NCI-H2171 (cell line): ENCODE measurements at places on chromosomes 7 and 10.

GRCh38 chr10:130621231-130621775 lies 485.1 kb downstream of the GLRX3 start:
- DNase-seq: no peak

DNA sequence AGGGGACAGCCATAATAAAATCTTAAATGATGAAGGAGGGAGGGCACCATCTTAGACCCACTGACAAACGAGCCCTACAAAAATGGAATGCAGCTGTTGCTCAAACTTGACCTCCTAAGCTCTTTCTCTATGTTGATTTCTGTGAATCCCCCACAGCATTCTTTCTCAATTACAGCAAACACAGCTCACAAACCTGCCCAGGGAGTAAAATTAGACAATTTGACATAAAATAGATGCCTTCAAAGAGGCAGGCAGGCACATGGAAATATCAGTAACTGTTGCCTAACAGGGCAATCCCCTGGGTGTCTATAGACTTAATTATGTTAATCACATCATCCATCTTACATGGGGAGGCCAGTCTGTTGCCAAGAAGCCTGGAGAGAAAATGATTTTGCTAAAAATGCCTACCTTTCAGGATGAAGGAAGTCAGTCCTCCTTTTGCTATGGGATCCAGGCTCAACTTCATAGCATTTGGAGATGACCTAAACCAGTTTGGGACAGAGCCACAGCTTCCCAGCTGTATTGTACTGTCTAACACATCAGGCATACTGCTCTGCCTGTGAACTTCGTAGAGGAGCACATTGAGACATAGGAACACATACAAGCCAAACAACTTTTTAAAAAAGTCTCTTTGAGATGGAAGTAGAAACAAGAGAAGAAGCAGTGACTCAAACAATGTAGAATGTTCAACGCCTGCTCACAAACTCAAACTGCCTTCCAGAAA lies 1177.4 kb downstream of the SORCS1 start:
- no peak for DNase-seq

DNA sequence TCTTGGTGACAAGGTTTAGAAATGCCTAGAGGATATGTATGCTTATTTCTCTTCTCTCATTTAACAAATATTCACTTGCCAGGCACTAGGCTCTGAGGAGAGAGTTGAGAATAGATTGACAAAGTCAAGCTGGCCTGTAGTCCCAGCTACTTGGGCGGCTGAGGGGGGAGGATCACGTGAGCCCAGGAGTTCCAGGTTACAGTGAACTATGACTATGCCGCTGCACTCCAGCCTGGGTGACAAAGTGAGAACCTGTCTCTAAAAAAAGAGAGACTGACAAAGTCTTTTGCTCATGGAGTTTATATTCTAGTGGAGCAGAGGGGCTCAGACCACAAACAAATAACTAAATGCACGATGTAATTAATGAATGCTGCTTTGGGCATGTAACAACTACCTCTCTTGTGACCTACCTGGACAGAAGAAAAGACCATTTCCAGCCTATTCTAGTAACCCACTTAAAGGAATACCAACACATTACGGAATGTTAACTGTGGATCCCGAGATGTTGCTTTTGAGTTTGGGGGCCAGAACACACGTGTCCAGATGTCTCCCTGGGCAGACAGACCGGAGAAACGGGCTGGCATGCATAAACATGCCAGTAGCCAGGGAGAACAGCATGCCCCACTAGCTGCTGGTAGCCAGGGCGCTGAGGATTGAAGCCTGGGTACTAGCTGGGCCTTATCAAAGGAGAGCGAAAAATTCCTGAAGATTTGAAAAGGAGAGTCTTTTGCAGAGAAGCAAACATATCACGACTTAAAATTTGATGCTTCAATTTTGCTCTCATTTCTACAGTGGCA lies 2.6 kb upstream of the BMPR1A start:
- no peak for DNase-seq

DNA sequence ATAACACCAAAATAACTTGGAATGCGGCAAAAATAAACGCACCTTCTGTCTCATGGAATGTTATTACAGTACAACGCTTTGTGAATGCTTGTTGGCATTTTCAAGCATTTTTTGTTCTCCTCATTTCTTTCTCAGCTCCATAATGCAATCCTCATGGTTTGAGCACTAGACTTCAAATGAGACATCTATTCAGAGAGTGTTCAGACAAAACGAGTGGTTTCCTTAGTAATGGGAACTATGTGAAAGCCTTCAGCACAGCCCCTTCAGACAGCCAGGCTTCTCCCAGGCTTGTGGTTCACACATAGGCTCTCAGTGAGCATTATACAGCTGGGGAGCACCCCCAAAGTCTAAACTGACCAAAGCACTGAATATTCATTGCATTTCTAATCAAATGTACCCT lies 8.6 kb upstream of the LRRN3 start:
- DNase-seq: no peak

DNA sequence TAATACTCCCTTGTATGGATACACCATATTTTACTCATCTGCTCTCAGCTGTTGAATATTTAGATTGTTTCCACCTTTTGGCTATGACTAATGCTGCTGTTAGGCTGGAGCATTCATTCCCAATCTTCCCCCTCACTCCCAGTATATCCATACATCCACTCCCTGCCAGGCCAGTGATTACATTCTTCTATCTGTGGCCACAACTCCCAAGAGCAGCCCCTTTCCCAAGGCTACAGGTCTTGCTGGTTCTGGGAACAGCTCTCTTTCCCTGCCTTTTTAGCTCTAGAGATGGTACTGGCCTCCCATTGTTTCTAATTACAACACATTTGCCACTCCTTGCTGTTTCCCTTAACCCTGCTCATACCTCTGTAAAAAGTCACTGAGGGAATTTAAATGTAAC lies 28.2 kb downstream of the SFR1 start:
- DNase-seq: no peak

- no peak for DNase-seq
These were observed 5.4 kb downstream of the COBL start for GRCh38 chr7:51311166-51311565.

DNA sequence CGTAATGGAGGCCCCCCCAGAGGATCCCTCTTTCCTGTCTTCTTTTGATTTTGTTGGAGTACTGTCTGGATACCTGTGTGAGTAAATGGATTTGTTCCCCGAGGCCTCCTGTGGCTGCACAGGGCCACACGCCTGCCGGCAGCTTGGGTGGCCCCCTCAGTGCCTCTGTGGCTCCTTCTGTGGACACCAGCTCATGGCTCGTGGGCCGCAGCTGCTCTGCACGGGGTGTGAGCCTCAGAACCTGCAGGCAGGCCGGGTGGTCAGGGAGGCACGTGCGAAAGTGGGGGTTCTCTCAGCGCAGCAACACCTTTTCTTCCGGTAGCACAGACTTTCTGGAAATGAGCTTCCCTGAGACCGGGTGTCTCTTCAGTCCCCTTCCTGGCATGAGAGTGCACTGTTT lies 70.3 kb downstream of the WDR37 start:
- DNase-seq: no peak

DNA sequence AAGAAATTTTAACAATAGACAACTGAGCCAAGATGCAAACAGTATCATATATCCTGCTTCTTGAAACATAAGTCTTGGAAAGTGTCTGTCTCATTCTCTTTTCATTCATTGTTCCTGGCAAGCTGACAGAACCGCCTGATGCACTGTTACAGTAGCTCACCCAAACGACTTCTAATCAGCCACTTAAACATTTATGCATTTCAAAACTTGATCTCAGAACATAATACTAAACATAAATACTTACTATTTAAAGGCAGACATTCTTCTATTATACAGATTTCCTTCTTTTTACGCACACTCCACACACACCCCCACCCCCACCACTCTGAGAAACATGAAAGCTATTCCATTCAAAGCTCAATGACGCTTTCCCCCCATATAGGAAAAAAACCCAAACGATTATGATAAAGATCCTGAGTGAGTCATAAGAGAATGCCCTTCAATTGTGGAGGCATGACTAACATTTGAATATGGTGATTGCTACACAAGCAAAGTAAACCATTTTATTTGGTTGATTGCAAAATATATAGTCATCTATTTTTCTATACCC lies 30.5 kb downstream of the SHTN1 start:
- no peak for DNase-seq

GRCh38 chr7:32020551-32021159 lies 49.6 kb downstream of the PDE1C start:
- DNase-seq: no peak

DNA sequence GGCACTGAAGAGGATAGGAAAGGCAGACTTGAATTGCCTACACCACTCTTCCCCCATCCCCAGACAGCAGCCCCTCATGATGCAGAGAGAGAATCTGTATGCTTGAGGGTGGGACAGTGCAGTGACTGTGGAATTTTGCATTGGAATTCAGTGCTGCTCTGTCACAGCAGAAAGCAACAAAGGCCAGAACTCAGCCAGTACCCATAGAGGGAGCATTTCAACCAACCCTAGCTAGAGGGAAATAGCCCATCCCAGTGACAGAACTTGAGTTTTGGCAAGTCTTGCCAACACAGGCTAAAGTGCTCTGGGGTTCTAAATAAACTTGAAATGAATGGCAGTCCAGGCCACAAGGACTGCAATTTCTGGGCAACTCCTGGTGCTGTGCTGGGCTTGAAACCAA lies 80.4 kb downstream of the TES start:
- DNase-seq: no peak

DNA sequence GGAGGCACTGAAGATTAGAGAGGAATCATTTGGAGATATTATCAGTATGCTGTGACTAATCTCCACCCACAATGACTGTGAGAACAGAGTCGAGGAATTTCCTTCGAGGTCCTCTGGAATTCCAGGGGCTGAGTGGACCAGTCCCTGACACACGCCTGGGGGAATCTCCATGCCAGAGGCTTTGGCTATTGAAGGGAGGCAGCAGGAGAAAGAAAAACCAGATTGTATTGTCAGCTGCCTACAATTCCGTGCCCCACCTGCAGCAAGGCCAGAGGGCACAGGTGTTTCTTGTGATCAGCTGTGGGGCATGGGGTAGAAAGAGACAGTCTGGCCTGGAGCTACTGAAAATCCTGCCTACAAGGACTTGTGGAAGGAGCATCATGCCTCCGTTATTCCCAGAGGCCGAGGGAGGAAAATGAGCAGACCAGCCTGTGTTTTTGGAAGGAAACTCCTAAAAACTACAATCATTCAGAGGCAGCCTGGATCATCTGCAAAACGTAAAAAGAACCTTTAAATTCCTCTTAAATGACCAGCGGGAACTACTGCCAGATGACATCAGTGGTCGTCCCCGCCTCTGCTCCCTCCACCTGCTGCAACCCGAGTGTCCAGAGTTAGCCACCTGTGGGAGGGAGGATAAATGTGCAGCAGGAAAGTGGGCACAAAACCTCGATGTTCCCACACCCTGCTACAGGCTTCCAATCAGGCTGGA lies 25.4 kb upstream of the ANK3 start:
- DNase-seq: no peak

DNA sequence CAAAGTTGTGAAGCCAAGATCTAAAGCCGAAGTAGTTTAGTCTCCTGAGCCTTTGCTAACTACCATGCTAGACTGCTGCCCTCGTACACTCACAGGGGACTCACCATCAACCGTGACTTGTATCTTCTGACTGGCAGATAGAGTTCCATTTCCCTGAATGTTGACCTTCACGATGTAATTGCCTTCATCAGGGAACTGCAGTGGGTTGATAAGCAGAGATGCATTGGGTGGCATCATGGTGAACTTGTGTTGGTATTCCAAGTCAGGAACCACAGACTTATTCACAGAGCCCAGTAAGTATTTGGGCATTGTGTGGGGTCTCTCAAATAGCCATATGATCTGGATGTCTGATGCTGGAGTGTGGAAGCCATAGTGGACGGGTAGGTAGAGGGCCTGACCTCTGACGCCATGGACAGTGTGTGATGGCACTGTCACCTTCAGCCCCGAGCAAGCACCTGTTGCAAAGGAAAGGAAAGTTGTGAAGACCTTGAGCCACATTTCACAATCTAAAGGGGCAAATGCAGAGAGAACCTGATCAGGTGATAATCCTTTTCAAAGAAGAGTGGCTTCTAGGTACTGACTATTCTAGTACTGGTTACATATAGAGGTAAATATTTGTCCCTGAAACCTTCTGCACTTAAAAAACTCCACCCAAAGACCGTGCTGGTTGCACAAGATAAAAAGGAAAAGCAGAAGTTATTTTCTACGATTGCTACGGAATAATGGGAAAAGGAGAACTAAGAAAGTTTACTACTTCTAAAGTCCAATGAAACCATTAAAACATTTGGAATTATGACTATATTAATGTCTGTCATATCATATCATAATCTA lies 7.1 kb downstream of the HEPACAM2 start:
- DNase-seq: no peak

DNA sequence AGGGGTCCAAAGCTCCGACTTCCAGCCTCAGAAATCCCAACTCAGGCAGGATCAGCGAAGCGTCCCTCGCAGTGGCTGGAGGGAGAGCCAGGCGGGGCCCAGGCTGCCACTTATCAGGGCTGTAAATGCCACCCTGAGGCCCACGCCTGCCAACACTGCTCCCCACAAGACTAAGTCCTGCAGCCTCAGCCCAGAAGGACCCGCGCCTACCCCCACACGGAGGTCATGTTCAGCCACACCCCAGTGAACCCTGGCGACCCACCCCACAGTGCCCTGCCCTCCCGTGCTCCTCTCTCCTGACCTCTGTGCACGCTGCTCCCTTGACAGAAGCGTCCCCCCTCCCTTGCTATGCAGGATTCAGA lies 3.2 kb downstream of the PSMG3 start:
- no peak for DNase-seq

DNA sequence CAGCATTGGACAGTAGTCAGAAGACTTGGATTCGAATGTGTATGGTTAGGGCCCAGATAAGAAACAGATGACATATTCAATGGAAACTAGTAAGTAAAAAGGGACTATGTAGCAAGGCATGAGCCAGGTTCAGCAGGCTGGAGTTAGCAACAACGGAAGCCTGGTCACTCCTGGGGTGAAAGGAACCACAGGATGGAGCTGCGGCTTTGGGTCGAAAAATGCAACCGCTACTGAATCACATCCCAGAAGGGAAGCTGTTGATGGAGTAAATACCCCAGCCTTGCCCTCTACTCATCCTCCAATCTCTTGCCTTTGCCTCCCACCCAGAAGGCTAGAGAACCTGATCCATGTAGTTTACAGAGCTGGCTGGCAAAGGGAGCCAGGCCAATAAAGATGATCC lies 37.5 kb upstream of the EGR2 start:
- no peak for DNase-seq

- no peak for DNase-seq
These were observed 199.4 kb downstream of the HDAC9 start for GRCh38 chr7:18694911-18695310.

DNA sequence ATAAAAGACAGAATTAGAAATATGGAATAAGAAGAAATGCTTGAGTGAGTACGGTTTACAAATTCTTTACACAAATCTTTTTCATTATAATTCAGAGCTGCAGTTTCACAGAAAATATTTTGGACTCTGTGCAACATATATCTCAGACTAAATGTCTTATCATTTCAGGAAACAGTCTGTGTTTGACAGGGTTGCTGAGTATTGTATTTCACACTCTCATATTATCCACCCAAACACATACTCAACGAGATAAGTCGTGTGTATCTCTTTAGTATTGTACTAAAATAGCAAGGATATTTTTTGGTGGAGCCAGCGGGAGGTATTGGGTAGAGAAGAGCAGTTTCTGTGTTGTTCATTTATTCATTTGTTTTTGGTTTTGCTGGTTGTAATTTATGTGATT lies 39.0 kb upstream of the SLC39A12 start:
- DNase-seq: no peak

GRCh38 chr7:17212188-17212587 lies 86.3 kb upstream of the AHR start:
- DNase-seq: no peak

GRCh38 chr10:62710182-62710581 lies 94.3 kb upstream of the ADO start:
- no peak for DNase-seq

- DNase-seq: no peak
These were observed 675 bp downstream of the ABRAXAS2 start for GRCh38 chr10:124802313-124802675.
